ENCODE measurements at places on chromosomes 11 and 22. TPM values are rescaled to one million over a fixed set of nuclear protein-coding genes. Genes with fewer than 3 reads are reported as not detected.

GRCh38 chr22:37684803-37685615, 1.1 kb upstream of the NOL12 start:
- DNase-seq: no peak

- no peak for DNase-seq
Measured at GRCh38 chr11:44865866-44866272, 84.8 kb downstream of the TP53I11 start.

GRCh38 chr11:280706-281485, 2.7 kb downstream of the NLRP6 start:
- no peak for DNase-seq

- no peak for DNase-seq
Measured at GRCh38 chr11:27304514-27304913, 58.5 kb downstream of the CCDC34 start.

DNA sequence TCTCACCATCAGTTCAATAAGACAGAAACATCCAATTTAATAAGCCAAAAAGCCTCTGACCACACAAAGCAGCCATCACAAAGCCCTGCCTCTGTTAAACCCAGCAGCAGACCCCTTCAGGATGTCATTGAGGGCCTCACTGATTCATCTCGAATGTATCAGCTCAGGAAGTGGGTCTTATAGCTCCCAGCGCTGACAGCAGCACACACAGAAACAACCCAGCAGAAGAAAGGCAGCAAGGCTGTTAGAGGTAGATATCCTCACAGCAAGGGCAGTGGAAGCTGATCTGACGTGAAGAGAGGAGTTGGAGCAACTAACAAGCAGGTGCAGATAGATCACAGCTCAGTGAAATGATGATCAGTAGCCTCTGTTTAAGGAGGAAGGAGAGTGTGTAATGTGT, 86.2 kb upstream of the NCAM1 start:
- no peak for DNase-seq

GRCh38 chr11:112485280-112485679, 224.6 kb upstream of the PLET1 start:
- no peak for DNase-seq

- no peak for DNase-seq
Measured at GRCh38 chr11:90178751-90179150, 44.1 kb downstream of the CHORDC1 start.

GRCh38 chr11:27234961-27235360, 128.1 kb downstream of the CCDC34 start:
- no peak for DNase-seq

GRCh38 chr11:3055891-3056290, 1.3 kb downstream of the CARS1 start:
- DNase-seq: peak; percentile 28

- DNase-seq: no peak
Measured at GRCh38 chr22:34303656-34304055, 383.4 kb upstream of the LARGE1 start.

DNA sequence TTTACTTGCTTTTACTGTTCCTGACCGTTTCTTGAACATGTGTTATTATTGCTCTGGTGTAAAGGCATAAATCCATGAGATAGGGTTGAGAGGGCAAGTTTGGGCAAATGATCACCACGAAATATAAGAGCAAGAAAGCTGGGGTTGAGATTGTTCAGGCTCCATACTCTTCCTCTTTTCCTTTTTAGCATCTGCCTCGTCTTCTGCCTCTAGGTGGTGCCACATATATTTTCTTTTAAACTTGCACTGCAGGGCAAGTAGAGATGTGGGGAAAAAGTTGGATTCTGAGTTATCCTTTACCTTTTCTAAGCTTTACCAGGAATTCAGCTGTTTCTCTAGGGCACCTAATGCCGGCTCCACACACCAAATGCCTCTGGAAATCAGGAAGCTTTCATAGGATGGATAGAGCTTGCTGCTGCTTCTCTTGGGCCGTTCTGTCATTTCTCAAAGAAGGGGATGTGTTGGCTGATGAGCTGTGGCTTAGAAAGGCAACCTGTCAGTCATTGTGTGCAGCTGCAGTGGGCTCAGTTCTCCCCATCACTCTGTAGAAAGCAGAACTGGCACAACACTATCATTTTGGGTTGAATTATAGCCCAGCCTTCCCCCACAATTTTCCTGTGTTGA, 98.2 kb downstream of the LDLRAD3 start:
- no peak for DNase-seq

DNA sequence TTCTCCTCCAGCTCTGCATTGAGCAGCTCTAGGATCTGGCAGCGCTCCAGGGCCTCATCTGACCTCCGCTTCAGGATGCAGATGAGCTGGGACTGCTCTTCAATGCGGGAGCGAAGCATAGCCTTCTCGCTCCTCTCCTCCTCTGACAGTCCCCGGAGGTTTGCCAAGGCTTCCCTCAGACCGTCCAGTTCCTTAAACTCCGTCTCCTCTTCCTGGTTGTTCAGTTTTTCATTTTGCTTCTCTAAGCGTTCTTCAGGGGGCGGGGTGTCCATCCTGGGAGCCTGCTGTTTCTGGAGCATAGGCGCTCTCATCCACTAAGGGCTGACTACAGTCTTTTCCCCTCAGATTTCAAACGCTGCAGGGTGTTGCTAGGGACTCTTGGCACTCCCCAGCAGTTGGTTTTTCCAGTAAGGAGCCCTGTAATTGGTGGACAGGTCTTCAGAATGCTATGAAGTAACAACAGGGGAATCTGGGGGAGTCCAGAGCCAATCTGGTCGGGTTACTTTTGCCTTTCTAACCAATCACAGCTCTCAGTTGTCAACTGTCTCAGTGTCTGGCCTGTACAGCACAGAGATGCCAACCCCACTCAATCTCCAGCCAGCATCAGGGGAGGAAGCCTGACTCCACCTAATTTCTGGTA, at the start of gene CCDC89:
TSS of gene CCDC89 (minus strand) at position 376 of the 640 bp plus-strand sequence. CDS start at position 311, 65 bp downstream.
- peak; percentile 85 for DNase-seq

DNA sequence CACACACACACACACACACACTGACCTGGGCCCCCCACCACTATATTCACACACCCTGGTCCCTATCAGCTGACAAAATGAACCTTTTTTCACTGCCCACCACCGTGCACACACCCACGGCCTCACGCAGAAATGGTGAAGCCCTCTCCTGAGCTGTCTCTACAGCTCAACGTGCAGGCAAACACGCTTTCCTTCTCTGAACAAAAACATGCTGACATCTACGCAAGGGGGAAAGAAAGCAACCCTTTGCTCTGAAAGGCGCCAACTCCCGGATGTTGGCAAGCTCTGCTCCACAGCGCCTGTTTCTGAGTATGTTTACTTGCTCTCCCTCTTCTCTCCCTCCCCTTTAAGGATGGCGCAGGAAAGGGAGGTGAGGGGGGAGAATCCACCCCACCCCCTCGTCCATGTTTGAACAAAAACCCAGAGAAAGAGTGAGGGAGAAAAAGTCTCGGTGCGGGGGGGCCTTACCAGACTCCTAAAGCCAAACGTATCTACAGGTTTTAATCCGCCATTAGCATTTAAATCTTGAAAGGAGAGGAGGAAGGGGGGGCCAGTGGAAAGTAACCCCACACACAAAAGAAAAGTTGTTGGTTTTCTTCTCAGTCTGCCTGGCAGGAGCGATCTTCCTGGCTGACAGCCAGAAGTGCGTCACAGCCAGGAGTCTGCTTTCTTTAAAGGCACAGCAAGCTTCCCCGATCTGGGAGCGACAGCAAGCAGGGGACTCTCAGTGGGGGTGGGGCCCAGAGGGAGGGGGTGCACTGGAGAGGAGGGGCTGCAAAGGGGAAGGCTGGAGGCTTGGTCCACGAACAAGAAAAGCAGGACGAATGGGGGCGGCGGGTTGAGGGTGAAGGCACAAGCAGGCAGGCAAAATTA, 39.6 kb downstream of the NUMA1 start:
- peak; percentile 98 for DNase-seq

- no peak for DNase-seq
Measured at GRCh38 chr22:36375071-36375980, 12.4 kb downstream of the MYH9 start.

DNA sequence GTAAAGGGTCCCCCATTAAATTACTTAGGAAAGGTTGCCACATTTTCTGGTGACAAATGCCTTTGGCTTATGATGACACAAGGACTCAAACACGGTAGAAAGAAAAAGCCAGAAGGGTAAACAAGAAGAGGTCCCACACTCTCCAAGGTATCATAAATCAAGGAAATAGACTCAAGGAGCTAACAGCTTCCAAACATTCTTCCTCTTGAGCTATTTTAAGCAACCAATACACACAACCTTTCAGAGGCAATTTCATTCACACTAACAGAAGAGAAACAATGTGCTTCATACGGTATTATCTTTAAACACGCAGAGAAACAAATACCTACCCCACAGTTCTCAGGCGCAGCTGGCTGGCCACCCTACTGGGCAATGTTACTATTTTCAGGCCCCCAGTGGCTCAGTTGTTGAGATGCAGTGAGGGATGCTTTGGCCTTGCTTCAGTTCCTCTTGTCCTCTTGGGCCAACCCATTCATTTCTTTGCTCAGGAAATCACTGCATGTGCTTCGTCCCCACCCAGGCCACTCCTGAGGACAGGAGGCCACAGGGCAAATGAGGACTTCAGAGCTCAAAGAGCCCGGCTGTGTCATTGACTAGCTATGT, 15.8 kb downstream of the ABTB2 start:
- peak; percentile 44 for DNase-seq

- DNase-seq: no peak
Measured at GRCh38 chr11:129372609-129373488, 2.8 kb upstream of the BARX2 start.

DNA sequence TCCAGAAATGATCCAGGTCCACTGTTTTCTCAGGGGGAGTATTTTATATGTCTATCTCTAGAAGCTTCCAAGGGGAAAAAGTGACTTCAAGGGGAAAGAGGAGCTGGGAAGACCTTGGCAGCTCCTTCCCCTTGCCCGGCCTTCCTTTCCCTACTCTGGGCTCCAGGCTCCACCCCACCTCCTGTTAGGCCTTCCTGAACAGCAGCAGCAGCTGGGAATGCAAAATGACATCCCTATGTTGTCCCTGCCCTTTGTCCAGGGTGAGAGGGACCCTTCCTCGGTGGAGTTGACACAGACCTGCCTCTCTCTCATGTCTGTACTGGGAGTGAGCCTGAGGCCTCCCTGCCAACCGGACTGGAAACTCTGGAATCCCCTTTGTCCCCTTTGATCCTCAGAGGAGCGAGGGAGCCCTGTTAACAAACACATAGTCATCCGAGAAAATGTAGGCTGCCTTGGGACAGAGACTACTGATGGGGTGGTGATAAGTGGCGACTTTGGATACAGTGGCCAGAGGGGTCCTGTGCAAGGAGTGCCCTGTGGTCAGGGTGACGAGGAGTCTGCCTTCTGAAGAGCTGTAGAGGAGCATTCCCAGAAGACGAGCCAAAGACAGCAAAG, 9.0 kb upstream of the MALAT1 start:
- DNase-seq: peak; percentile 64

DNA sequence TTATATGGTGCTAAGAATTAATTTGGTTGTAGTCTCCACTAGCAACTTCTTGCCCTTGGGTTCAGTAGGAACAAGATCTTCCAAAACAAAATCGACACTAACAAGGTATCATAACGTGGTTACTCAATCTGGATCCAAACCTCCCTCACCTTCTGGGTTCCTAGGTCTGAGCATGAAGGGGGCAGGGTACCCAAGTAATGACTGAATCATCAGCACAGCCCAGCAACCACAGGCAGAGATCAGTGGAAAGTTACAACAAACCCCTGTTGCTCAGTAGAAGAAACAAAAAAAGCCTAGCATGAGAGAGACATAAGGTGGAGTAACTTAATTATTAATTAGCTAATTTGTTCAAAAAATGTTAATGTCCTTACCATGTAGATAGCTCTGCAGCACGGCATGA, 221.4 kb downstream of the BLID start:
- DNase-seq: no peak

DNA sequence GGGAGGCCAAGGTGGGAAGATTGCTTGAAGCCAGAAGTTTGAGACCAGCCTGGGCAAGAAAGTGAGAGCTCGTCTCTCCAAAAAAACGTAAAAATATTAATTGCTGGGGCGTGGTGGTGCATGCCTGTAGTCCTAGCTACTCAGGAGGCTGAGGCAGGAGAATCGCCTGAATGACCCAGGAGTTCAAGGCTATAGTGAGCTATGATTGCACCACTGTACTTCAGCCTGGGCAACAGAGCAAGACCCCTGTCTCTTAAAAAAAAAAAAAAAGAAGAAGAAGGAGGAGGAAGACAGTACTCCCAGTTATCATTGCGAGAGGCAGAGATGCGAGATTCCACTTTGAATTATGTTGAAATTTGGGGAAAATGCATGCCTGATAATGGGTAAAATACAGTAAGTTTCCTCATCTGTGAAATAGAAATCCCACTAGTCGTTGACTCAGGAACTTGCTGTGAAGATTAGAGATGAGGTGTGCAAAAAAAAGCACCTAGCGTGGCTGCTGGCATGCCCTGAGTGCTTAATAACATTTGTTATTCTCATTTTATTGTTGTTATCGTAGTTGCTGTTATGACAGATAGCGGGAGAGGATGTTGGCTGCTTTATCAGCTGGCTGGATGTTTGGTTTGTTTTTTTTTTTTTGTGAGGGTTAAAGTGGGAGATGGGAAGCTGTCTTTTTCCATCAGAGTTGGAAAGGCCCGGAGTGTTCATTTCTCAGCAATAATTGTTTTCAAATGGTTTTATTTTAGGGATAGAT, 33.4 kb downstream of the BCR start:
- DNase-seq: no peak

DNA sequence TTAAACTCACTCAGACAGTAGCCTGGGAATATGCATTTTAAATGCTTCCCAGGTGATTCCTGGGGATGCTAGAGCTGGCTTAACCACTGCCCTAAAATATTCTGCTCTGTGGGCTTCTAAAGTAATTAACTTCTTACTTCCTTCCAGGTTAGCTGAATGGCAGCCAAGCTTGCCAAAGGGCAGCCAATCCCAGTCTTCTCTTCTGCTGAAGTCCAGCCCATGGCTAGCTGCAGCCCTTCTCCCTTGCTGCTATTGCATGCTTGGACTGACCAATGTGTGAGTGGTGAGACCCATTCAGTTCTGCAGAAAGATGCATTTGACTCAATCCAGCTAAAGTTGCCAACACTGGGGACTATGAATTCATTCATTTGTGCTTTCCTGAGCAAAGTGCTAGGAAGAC, 411.9 kb downstream of the SOX6 start:
- DNase-seq: no peak

- DNase-seq: no peak
Measured at GRCh38 chr11:61418136-61418535, 11.6 kb downstream of the CPSF7 start.

- DNase-seq: no peak
Measured at GRCh38 chr22:30444632-30445437, 19.3 kb downstream of the MTFP1 start.

The MTFP1 gene
- 5.7 TPM for total RNA-seq

The TUB gene
- total RNA-seq: 28.0 TPM

The CASP5 gene
- not detected for total RNA-seq

The TTC28 gene
- 87.3 TPM for total RNA-seq

The CRYBB2 gene
- total RNA-seq: 0.30 TPM

The PAMR1 gene
- 3.3 TPM for total RNA-seq

The SCT gene
- total RNA-seq: not detected

The PPFIBP2 gene
- 32.7 TPM for total RNA-seq

The LRRC4C gene
- 0.98 TPM for total RNA-seq

The POU2AF2 gene
- 1.8 TPM for total RNA-seq

The TBX1 gene
- total RNA-seq: 3.2 TPM

The CCDC87 gene
- 0.60 TPM for total RNA-seq

The RAG2 gene
- total RNA-seq: not detected

The FOLR2 gene
- 14.1 TPM for total RNA-seq

The MYBPC3 gene
- 0.40 TPM for total RNA-seq

The SUSD2 gene
- total RNA-seq: 0.45 TPM

Measured in ovary (tissue), 10 donors.